ENCODE measurements at places on chromosomes 6 and 20.

DNA sequence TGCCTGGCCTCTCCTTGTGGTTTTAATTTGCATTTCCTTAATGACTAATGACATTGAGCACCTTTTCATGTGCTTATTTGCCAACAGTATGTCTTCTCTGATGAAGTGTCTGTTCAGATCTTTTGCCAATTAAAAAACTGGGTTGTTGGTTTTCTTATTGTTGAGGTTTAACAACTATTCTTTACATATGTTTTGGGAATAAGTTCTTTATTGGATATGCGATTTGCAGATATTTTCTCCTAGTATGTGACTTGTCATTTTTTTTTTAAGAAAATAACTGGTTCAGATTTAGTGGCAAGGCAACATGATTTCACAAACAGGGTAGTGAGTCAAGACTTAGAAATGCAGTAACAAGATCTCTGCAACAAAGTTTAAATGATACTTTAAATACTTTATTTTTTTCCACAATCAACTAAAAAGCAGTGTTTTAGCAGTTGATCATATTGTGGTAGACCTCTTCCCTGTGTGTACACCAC lies 67.8 kb downstream of the TIAM2 start:
- DNase-seq: no peak

DNA sequence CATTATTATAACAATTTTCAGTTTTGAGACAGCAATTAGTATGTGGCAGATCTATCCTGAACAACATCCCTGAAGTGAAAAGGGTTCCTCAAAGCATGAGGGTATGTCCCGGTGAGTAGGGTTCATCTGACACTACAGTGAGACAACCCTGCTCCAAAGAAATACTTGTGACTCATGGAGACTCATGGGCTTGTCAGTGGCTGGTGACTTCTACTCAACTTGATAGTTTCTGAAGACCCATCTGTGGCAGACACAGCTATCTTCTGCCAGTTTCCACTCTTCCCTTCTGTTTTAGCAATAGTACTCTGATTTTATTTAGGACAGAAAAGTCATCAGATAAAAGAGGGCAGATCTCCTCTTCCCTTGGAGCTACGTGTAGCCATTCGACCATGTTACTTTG lies 41.4 kb downstream of the MAP3K7 start:
- DNase-seq: no peak

DNA sequence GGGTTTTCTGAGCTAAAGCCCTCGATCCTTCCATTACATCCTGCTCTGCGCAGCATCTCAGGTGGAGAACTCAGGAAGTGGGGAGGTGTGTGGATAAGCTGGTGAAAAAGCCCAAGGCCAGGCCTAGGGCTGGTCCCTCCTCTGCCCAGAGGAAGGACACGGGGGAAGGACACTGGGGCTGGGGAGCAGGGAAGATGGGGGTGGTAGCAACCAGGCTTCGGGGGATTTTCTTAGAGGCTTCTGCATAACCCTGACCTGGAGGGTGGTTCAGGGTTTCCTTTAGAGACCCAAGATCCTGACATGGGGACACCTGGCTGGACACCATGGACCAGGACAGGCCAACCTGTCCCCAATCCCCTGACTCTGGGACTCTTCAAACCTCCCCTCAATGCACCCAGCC lies 37.9 kb downstream of the SUN5 start:
- DNase-seq: no peak

DNA sequence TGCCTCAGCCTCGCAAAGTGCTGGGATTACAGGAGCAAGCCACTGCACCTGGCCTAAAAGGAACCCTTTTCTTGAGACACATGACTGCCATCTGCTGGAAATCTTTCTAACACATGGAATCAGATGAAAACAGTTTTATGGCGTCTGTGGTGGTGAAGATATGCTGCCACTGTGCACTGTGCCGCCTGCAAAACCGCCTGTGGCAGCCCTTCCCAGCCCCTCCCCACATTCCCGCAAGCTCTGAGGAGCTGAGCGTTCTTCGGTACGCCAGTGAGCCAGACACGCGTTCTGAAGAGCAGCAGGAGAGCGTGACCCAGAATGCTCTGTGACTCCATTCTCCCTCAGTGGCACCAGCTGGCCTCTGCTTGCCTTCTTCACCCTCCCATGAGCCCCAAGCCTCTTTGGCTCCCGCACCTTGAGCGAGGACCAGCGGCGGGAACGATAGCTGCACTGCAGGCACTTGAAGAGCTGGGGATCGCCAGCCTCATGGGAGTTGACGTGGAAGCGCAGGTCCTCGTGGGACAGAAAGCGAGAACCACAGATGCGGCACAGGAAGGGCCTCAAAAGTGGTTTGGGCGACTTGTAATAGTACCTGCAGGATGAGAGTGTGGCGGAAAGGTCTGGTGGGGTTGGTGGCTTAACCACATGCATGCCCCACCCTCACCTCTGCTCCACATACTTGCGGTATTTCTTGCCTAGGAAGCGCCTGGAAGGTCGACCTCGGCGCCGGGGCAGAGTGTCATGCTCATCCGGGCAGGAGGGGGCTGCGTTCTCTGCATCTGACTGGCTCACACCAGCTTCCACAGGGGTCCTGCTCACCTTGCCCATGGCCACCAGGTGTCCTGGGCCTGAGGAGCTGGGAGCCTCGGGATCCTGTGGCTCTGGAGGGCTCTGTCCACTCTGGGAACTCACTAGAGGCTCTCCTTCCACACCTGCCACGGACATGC lies 8.7 kb downstream of the ZNF335 start:
- DNase-seq: no peak

DNA sequence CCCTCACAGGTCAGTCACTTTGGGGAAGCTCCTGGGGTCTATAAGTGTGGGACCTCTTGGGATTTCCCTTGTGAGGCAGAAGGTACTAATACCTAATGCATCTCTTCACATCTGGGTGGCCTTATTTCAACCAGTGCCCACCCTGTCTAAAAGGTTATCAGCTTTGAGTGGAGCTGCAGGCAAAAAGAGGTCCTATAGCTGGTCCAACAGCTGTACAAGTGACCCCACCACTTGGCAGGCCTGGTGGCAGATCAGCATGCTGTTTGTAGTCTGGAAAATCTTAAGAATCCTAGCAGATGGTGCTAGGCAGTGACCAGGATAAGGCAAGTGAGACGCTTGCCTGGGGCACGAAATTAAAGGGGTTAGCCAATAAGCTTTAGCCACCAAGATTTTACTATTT lies 51.6 kb upstream of the GTSF1L start:
- DNase-seq: no peak

DNA sequence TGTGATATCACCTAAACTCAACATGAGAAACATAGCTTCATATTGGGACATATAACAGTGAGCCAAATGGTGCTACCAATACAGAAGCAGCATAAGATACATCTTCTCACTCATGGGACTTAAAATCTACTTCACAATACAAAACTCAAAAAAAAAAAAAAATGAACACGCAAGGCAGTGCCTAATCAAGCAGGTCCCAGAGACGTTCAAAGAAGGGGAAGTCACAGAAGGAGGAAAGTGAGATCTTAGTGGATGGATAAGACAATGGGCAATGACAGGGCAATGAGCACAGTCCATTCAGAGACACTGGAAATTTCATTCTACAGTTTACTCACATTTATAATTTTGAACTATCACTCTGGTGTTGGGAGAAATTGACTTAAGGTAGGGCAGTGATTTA lies 88.3 kb downstream of the FAM50B start:
- no peak for DNase-seq

GRCh38 chr6:109224107-109224875 lies 129.0 kb downstream of the CEP57L1 start:
- DNase-seq: no peak

- peak; percentile 85 for DNase-seq
Measured at GRCh38 chr20:32972181-32973076, 31.8 kb downstream of the SUN5 start.

Data from activated CD4-positive, alpha-beta T cell treated with anti-CD3 and anti-CD28 coated beads for 48 hours (primary cell).